ENCODE measurements at places on chromosomes 13 and 19.

DNA sequence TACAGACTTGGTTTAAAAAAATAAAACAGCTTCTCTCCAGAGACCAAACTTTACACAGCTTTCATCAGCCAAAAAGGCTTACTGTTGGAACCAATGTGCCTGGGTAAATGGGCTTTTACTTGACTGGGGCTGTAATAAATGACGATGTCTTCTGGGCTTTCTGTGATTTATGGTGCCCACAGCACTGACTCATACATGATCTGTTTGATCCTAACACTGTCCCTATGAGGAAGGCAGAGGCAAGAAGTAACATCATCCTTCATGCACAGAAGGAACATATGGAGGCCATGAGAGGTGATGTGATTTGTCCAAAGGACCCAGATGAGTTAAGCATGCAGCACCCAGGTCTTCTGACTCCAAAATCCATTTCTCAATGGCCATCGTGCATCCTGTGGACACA is 77.4 kb downstream of the DOCK9 start:
- DNase-seq, result no peak

DNA sequence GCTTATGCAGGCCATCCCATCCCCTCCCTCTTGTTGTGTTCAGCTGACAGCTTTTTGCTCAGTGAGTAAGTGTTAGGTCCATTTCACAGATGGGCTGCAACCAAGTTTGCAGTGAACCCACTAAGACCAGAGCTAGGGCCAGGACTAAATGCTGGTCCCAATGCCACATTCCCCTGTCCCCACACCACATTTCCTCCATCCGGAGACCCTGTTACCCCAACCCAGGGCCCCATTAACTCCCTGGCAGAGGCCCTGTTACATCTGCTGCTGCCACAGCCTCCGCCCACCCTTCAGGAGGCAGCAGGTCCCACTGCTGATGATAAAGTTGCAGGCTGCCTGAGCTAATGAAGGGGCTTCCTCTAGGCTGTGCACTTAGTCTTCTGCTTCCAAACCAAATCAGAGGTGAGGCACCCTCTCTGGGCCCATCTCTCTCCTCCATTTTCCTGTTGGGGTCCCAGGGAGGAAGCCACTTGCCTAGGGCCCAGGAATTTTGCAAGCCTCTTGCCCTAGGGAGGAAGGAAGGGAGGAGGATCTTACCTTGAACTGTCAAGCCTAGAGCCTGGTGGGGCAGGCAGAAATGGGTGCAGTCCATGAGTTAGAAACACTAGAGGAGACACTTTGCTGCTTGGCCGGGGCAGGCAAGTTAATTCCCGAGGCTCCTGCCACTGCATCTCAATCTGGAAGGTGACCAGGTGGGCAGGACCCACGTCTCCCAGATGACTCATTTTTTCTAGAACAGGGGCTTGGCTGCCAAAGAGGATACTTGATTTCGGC is 3.4 kb upstream of the USF2 start:
- no peak for DNase-seq

GRCh38 chr19:51025809-51026553 is 435 bp downstream of the KLK11 start:
- DNase-seq, result no peak

DNA sequence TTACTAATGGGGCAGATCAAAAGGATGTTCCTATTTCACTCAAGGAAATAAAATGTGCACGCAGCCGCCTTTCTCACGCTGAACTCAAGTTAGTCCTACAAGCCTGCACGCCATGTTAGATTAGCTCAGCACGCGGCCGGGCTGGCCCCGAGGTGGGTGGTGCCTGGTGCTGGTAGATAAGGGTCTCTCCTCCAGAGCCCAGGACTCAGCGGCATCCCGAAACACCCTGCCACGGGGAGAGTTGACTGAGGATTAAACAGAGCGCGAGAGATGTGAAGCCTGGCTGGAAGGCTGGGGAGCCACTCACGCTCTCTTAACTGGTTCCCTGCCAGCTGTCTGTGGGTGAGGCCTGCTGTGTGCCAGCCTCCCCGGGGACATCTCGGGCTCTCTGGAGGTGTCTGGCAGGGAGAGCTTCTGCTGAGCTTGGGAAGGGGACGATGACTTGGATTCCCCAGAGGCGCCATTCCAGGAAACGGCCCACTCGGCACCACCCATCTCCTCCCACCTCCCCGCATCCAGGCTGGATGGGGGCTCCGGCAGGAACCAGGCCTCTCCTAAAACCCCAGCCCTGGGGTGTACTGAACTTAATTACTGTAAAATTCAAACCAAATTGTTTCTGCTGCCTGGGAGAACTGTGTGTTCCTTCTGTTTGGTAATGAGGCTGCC is 122.2 kb downstream of the KDM4B start:
- DNase-seq, result no peak

DNA sequence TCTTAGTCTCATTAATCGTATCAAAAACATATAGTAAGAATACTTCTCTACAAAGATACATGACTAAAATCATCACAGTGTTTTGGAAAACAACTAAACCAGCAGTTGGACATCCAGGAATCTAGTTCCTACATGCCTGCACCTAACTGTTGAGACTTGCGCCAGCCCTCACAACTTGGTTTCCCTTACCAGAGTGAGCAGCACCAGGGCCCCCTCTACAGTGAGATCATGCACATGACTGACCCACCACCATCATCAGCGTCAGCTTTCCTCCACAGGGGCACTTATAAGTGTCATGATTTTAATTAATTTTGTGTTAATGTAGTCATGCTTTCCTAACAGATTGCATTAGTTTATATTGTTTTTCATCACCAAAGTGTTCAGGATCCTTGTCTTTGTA is 1322.0 kb downstream of the EFNB2 start:
- no peak for DNase-seq

DNA sequence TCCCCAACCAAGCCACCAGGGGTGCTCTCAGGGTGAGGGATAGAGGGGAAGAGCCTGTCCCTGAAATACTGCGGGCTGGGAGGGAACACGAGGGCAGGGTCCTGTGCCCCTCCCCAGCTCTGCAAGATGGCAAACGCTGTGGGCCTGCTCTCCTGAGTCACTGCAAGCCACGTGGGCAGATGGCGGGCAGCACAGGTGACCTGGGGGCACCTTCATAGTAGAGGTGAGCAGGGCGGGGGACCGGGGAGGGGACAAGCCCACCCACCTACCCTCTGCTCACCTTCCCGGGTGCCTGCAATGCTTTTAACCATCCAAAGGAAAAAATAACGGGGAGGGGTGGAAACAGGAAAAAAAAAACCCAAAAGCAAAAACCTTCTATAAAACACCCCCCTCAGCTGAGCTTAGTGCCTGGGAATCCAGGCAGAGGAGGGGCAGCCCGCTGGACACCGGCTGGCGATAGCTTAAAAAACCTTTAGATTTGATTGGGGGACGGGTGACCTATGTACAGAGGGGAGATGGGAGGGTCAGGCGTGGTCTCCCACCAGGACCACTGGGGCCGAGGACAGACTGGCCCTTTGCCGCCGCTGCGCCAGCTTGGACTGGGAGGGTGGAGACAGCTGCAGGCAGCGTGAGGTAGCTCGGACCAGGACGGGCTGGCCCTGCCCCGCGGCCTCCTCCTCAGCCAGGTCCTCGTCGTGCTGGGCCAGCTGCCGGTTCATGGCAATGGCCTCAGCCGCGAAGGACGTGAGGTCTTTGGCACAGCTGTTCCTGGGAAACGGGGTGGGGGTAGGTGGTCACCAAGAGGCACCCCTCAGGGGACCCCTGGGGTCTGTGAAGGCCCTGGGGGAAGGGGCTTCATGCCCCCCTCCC is 11.7 kb downstream of the MKNK2 start:
- no peak for DNase-seq

Data from nucleus accumbens (tissue), 56 donors.